Stimulated activated CD4-positive, alpha-beta T cell treated with anti-CD3 and anti-CD28 coated beads, Interleukin-1b, Interleukin-23, amount 100 ng/mL, for 48 hours (primary cell): ENCODE measurements at places on chromosomes 5 and 9.

- peak; percentile 49 for DNase-seq
Observed at GRCh38 chr9:97906236-97906831, 16.0 kb downstream of the TRMO start.

DNA sequence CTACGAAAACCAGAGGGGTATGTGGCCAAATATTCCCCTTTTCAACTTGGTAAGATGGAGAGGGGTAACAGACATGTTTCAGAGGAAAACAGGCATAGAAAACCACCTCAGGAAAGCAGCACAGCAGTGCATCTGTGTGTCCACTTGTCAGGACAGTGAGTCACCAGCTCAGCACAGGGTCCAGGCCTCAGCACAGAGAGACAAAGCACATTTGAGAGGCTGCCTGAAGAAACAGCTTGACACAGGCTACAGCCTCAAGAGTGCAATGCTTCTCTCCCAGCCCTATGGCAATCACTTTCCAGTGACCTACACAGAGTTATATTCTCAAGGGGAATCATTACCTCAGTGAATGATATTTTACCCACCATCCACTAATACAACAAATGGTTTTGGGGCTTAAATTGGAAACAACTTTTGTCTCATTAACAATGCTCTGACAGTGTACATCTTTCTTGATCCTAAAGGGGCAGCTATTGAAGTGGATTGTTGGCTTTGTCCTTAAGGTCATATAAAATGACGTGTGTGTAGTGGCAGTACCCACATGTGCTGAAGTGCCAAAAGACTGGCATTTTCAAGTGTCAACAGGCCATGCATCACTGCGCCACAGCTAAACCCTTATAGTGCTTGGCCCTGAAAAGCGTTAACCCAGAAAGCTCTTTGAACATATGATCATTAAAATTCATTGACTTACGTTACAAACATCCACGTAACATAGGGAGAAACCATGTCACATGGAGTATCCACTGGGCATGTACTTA, 46.4 kb downstream of the ERMP1 start:
- no peak for DNase-seq

- no peak for DNase-seq
Observed at GRCh38 chr5:171313481-171314206, 4.6 kb downstream of the TLX3 start.

GRCh38 chr5:154191467-154192261, 1.1 kb downstream of the GALNT10 start:
- DNase-seq, result no peak

GRCh38 chr5:937151-937924, 44.7 kb downstream of the TRIP13 start:
- no peak for DNase-seq

DNA sequence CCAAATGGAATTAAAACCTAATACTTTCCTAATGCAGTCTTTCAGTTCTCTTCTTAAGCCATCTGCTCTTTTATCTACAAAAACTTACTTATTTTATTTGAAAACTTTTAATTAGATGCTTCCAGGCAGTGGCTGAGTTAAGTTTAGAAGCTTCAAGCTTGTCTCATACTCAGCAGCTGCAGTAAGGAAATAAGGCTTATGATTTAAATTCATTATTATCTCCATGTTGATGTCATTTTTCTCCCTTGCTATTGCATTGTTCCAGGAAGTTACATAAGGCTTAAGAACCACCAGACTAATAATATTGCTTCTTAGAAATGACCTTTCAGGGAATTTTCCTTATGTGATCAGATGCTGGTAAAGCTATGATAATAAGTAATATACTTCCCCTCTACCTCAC, 119.6 kb downstream of the PPP2R2B start:
- DNase-seq, result no peak

DNA sequence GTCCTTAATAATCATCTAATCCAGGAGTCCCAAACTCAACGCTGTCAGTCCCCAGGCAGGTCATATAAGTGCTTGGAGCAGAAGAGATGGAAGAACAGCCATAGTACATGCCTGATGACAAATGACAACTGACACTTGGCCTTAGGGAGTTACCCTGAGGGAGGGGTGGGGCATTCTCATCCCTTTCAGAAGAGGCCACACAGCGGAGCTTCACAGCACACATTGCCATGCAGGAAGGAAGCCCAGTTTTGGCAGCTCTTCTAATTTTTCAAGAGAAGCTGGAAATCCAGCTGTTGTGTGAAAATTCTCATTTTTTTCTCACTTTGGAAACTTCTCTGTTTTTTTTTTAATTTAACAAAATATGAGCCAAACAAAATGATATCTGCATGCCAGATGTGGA, 89.0 kb downstream of the ASTN2 start:
- DNase-seq, result no peak

- no peak for DNase-seq
Observed at GRCh38 chr9:4375424-4376200, 75.7 kb upstream of the GLIS3 start.

GRCh38 chr5:125897089-125897488, 526.1 kb upstream of the GRAMD2B start:
- no peak for DNase-seq

- DNase-seq, result no peak
Observed at GRCh38 chr9:22893196-22893843, 446.7 kb downstream of the DMRTA1 start.

GRCh38 chr9:130922893-130923610, 16.0 kb downstream of the FIBCD1 start:
- DNase-seq, result no peak

GRCh38 chr9:33408087-33408486, 5.7 kb upstream of the AQP7 start:
- DNase-seq, result no peak

DNA sequence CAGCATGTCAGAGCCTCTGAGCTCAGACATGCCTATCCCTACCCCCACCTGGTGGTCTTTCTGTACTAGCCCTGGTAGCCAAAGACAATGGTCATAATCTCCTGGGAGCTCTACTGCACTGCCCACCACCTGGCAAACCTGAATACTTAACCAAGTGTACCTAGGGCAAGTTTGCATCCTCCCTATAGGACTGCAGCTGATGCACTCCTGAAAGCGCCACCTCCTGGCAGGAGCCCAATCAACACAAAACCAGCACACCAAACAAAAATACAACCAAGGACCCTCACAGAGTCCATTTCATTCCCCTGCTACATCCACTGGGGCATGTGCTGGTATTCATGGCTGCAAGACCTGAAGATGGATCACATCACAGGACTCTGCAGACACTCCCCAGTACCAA, 14.8 kb upstream of the FAM174A start:
- DNase-seq, result no peak

DNA sequence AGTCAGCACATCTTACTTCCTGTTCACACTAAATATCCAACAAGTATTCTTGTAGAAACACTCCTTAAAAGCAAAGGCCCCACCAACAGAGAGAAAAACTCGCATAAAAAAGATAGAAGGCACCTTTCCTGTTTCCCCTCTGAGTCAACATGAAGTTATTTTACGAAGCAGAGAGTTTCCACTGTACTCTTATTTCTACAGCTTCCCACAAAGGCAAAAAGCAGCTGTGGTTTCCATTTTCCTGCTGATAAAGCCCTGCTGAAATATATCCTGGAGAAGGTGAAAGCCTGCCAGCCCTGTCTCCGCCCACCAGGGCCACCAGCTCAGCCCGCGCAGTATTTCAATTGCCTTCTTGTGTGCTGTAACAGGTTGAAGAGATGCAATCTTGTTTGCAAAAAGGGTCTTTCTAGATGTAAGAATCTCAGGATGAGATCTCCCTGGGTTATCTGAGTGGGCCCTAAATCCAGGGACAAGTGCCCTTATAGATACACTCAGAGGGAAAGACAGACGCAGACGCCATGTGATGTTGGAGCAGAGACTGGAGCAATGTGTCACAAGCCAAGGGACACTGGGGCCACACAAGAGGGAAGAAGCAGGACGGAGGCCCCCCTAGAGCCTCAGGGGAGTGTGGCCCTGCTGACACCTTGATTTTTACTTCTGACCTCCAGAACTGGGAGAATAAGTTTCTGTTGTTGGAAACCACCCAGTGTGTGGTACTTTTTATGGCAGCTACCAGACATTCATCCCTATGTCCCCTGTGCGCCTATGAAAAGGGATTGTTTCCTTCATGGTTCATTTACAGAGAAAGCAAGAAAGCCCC, 19.9 kb downstream of the SEMA4D start:
- peak; percentile 73 for DNase-seq

- no peak for DNase-seq
Observed at GRCh38 chr9:129720865-129721545, 31.8 kb downstream of the PTGES start.

- DNase-seq, result no peak
Observed at GRCh38 chr9:107929443-107929842, 439.9 kb upstream of the KLF4 start.

GRCh38 chr5:14656898-14657297, 7.6 kb upstream of the OTULIN start:
- DNase-seq, result no peak

- DNase-seq, result no peak
Observed at GRCh38 chr9:14348123-14348372, 34.1 kb upstream of the NFIB start.

DNA sequence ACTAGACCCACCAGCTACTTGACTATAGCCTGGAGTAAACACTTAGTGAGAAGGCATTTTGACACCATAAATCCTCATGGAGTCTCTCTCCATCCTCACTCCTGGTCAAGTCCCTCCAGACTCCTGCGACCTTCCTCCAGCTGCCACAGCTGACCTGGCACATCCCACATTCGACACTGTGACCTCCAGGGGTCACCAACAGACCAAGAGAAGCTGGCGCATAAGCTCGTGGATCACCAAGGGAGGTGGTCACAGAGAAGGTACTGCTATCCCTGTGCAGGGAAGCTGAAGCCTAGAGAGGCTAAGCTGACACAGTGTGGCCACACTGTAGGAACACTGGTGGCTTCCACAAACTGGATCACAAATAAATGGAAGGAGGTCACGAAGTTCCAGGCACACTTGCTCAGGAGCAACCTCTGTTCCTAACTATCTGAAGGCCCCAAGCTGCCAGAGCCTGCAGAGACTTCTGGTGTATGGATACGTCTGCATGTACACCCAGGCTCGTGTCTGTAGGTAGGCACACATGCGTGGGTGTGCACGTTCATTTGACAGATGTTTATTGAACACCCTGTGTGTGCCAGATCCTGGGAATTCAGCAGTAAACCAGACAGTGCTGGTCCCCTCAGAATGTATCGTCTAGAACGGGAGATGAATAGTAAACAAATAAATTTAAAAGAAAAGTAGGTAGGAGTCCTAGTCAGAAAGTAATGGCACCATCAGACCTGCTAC, 104.4 kb downstream of the C5orf15 start:
- no peak for DNase-seq

DNA sequence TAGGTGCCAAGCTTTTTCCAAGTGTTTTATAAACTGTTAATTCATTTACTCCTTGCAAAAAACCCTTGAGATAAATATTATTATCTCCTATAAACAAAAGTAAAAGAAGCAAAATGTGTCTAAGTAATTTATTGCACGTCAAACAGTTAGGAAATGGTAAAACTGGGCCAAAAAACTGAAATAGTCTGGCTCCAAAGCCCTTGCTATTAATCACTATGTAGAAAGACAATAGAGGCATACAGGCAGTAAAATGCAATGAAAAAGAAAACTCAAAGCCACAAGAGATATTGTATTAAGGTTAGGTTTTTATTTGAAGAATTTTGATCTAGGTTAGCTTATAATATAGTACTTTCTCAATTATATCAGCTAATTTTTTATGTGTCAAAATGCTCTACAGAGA, 457.7 kb downstream of the ANXA1 start:
- no peak for DNase-seq

DNA sequence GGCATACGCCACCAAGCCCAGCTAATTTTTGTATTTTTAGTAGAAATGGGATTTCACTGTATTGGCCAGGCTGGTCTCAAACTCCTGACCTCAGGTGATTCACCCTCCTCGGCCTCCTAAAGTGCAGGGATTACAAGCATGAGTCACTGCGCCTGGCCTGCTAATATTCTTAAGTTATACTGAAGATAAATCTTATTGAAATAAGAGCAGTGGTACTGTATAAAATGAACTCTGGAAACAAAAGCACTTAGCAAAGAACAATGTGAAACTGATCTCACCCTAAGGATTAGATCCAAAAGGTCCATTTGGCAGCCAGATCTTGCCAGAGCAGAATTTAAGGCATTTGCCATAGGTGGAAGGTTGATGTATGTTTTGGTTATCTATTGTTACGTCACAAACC, 27.1 kb downstream of the CYSTM1 start:
- DNase-seq, result no peak

DNA sequence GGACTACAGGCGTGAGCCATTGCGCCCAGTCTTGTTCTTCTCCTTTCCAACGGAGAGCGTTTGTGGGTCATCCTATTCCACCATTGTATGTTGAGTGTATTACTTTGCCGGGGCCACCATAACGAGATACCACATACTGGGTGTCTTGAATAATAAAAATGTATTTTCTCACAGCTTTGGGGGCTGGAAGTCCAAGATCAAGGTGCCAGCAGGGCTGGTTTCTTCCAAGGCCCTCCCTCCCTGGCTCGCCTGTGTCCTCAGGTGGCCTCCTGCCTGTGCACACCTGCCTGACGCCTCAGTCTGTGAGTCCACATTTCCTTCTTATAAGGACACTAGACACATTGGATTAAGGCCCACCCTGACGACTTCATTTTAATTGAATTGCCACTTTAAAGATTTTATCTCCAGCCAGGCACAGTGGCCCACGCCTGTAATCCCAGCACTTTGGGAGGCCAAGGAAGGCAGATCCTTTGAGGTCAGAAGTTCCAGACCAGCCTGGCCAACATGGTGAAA, 175.1 kb downstream of the C9orf50 start:
- no peak for DNase-seq

- DNase-seq, result no peak
Observed at GRCh38 chr5:40499518-40500273, 180.0 kb upstream of the PTGER4 start.

DNA sequence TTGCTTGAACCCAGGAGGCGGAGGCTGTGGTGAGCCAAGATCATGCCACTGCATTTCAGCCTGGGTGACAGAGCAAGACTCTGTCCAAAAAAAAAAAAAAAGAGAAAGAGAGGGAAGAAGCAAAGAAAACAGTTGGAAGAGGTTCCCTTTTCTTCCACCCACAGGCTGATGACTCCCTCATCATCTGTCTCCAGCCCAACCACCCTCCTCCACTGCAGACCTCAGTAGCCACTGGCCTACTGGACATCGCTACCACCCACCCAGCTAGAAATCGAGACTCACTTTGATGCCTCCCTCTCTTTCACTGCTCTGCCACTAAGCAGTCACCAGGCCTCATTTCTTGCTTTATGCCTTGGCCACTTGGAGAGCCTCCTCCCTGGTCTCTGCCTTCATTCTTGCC, 71.2 kb downstream of the NIPSNAP3B start:
- no peak for DNase-seq

- no peak for DNase-seq
Observed at GRCh38 chr5:10233505-10233904, 16.2 kb downstream of the ATPSCKMT start.

GRCh38 chr5:9698125-9698826, 68.1 kb upstream of the TAS2R1 start:
- DNase-seq, result no peak

DNA sequence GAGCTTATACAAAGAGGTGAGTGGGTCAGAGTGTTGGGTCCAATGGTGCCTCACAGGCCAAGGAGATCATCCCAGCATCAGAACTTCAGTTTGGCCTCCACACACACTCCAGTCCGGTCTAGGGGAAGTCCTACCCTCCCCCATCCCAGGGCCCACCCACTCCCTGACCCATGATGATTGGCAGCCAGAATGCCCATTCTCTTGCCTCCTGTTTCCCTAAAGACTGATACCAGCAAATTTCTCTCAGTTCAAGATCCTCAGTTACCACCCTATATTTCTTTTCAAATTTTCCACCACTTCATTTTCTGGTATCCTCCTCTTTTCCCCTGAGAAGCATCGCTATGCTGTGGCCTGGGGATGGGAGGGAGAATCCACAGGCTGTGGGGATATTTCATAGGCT, 21.9 kb downstream of the DRD1 start:
- no peak for DNase-seq

- no peak for DNase-seq
Observed at GRCh38 chr5:132677191-132677590, 3.4 kb downstream of the IL4 start.
